GM04503 (cell line): ENCODE measurements at places on chromosomes 5 and 9.

DNA sequence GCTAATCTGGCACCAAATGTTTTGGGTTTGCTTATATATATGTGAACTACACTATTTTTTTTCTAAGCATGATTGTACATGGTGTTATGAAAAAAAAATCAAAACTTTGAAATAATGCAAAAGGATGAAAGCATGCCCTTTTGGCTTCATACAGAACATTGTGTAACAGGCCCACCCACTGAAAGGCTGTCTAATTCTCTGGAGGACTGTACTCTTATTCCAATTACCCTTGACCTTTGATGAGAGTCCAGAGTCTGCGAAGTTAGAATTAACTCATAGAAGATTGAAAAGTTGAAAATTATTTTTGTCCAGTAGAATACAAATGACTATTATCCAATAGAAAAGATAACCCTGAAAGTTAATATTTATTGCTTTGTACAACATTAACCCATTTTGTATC, 117.4 kb downstream of the ADAMTS12 start:
- DNase-seq: no peak

DNA sequence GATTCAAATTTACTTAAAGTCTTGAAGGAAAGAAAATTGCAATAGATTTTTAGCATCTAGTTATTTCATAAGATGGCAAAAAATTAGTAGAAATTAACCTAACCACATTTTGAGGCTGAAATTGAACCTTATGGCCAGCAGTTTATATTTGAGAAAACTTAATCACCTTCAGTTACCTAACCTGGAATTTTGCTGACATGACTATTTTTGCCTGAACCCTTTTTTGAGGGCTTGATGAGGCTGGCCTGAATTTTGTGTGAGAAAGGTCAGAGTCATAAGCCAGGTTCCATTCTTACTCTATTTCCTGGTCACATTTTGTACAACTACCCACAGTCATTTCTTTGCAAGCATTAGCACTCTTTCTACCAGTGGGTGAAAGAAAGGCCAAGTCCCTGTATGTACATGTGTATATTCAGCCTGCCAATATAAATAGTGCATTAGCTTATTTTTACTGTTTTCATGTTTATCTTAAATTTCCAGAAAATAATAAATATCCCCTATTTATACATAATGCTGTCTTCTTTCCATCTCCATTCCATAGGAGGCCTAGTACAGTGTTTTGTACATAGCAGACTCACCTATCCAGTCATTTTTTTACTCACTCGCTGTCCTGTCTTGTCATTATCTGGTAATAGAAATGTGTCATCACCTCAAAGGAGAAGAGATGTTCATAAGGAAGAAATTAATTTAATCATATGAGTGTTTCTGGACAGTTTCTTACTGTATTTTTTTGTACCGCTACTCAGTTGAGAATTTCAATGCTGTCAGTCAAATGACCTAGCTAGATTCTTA, 108.4 kb upstream of the SGCD start:
- DNase-seq: no peak

GRCh38 chr5:33890131-33891032, 1.4 kb downstream of the ADAMTS12 start:
- DNase-seq: no peak

- no peak for DNase-seq
Observed at GRCh38 chr5:96256795-96257470, 176.1 kb downstream of the PCSK1 start.

DNA sequence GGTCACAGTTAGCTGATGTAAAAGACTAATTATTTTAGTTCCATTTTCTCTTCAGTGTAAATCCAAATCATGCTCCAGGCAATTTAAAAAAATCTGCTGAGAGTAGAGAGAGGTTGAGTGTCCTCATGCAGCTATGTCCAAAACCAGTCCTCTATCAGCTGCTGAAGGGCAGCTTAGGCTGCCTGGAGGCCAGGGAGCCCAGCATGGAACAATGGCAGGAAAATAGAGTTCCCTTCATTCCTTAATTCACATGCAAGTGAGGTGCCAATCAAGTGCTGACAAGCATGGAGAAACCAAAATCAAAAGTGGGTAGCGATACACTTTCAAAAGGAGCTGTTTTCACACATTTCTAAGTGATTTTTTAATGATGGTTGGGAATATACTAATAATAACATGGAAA, 78.3 kb upstream of the POU5F2 start:
- no peak for DNase-seq

GRCh38 chr5:107812570-107813141, 141.9 kb upstream of the EFNA5 start:
- DNase-seq: peak; percentile 45

GRCh38 chr5:64790210-64790609, 21.5 kb downstream of the CWC27 start:
- no peak for DNase-seq

DNA sequence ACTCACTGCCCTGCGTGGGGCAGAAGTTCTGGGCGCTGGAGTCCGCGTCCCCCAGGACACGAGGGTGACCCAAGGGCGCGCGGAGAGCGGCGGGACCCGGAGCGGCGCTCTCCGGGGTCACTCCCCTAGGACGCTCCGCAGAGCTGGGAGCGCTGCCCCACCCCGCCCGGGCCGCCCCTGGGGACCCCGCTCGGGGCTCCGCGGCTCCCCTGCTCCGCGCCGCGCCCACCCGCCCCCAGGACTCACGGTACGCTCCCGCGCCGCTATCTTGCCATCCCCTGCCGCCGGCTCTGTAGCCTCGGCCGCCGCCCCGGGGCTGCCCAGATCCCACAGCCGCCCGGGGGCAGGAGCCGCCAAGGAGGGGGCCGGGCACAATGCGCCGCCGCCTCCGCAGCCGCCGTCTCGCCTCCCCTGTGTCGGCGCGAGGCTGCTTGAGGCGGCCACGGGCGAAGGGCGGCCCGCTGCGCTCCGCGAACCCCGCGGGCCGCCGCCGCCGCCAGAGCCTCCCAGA, 303 bp downstream of the LIFR start:
- DNase-seq: no peak

- no peak for DNase-seq
Observed at GRCh38 chr5:122639864-122640263, 135.0 kb upstream of the SNX2 start.

DNA sequence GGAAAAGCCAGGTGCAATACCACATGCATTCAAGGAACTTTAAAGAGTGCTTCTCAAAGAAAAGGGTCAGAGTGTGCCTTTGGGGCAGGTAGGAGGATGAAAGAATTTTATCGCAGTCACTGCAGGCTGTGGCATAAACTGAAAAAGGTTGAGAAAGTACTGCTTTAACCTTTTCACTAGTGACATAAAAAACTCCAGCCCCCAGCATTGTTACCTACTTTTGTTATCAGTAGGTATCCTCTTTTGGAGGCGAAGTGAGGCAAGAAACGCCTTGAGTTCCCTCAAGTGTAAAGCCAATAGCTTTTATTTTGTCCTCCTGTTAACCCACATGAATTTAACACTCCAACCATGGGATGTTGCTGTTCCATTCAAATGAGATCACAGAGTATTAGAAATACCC, 64.7 kb upstream of the CHD1 start:
- DNase-seq: no peak

DNA sequence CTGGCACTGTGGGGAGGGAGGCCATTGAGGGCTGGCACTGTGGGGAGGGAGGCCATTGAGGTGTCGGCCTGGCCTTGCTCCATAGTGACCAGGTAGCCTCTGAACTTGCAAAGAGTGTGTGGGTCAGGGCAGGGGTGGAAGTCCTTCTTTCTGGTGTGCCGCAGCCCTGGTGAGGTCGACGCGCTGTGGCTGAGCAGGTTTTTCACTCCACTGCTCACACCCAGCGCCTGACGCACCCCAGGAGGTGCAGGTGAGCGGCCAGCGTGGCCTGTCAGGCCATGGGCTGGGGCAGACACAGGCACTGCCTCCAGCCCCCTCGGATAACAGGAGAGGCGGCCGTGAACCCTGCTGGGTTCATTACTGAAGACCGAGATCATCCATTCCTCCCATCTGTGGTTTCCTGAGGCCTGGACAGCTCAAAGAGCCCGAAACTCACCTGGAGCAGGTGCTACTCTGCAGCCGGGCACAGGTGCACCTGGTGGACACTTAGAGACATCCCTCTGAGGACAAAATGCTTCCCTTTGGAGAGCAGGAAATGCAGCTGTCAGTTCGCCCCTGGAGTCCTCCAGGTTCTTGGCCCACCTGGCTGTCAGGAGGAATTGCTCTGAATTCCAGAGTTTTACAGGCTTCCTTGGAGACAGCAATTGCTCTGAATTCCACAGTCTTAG, 32.4 kb downstream of the LHX3 start:
- DNase-seq: no peak

GRCh38 chr5:168809218-168809617, 230.1 kb upstream of the PANK3 start:
- DNase-seq: no peak

GRCh38 chr5:87231037-87231808, 36.5 kb upstream of the RASA1 start:
- no peak for DNase-seq

DNA sequence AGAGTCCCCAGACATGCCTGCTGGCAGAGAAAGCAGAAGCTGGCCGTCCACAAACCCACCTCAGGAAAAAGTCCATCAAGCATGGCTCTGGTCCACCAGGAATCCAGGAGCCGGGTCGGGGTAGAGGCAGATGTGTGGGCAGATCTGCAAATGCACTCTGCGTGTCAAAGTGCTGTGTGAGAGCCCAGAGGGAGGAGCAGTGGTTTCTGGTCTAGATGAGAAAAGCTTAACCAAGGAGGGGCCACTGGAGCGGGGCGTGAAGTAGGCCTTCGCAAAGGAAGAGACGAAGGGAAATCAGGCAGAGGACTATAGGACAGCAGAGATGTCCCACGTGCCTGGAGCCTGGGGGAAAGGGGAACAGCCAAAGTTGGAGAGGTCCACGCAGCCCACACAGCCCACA, 40.0 kb downstream of the TTLL11 start:
- DNase-seq: no peak

GRCh38 chr5:116037236-116037822, 5.1 kb downstream of the ARL14EPL start:
- no peak for DNase-seq

GRCh38 chr5:172229904-172230303, 35.9 kb downstream of the EFCAB9 start:
- DNase-seq: no peak

DNA sequence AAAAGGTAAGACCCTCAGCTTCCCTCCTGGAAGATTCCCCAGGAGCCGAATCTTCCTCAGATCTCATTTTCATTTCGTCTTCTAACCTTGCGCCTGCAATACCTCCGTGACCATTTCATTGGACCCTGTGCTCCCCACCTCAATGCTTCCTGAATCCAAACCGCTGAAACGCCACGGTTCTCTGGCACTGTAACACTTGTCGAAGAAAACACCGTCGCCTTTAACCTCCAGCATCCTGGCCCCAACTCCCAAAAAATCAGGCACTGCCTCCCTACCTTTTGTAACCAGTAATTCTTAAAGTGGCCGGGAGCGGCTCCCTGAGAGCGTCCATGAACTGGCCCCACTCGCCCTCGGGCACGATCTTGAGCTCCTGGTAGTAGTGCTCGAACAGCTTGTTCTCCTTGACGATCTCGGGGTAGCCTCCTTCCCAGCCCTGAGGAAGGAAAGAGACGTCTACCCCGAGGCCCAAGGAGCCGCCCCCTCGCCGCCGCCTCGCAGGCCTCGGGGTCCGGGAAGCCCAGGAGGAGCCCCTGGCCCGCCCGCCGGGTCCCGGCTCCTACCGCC, 438 bp downstream of the NSUN2 start:
- no peak for DNase-seq
